ENCODE measurements at places on chromosomes 13 and 19. TPM values are rescaled to one million over a fixed set of nuclear protein-coding genes. Genes with fewer than 3 reads are reported as not detected.

ZNF480 gene
- 7.4 TPM for total RNA-seq

ATP4A gene
- total RNA-seq, result not detected

TRPC4 gene
- total RNA-seq, result 2.3 TPM

NCAN gene
- not detected for total RNA-seq

PAN3 gene
- 5.7 TPM for total RNA-seq

PEAK3 gene
- not detected for total RNA-seq

KLK4 gene
- not detected for total RNA-seq

DNA sequence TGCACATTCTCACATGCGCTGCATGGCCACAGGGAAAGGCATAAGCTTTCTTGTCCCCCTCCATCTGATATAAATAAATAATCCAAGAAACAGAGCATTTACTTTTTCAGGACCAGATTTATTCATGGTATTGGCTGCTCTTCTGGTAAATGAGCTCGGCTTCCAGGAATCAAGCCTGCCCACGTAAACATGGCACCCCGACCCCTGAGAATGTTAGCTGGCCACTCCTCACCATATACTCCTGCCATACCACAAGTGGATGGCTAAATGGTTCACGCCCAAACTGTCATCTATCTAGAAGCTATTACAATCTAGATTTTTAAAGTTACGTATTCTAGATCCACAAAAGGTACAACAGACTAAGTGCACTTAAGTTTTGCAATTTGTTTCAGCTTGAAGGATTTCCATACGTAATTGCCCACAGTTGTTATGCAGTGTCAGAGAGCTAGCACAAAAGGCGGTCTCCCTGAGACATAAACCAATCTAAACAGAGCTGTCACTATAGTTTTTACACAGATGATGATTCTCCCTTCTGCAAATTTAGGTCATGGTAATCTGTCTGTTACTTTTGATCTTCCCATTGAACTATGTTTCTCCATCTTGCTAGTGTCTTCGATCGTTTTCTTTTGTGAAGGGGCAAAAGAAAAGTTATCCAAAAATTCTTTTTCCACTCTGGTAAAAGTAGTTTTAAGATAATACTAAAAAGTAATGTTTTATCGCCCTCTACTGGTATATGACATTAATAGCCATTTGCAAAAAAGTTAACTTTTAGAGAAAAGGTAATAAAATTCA, 16.2 kb upstream of the FOXO1 start:
- DNase-seq, result peak; percentile 21

- no peak for DNase-seq
Observed at GRCh38 chr19:38145623-38146022, 78.4 kb downstream of the DPF1 start.

DNA sequence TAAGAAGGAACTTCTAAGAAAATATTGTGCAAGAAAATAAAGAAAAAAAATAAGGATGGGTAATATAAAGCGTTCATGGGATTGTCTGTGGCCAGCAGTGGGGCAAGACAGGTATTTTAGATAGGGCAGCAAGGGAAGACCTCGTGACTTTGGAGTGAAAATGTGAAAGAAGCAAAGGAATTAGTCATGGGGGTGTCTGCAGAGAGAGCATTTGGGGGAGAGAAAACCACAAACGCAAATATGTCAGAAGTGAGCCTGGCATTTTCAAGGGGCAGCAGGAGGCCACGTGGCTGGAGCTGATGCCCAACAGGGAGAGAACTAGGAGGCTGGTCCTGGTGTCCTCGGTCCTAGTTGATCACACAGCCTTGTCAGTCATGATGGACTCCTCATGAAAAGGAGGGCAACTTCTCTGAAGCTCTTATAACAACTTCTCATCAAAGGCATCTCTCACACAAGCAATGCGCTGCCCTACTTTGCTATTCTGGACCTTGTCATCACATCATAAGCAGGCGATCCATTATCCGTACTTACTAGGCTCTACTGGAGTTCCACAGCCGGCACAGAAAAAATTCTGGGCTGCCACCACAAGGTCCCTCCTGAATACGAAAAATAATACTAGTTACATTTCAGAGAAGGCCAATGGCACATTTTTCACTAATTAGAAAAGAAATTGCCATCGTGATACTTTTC, 31.0 kb downstream of the RUBCNL start:
- no peak for DNase-seq

DNA sequence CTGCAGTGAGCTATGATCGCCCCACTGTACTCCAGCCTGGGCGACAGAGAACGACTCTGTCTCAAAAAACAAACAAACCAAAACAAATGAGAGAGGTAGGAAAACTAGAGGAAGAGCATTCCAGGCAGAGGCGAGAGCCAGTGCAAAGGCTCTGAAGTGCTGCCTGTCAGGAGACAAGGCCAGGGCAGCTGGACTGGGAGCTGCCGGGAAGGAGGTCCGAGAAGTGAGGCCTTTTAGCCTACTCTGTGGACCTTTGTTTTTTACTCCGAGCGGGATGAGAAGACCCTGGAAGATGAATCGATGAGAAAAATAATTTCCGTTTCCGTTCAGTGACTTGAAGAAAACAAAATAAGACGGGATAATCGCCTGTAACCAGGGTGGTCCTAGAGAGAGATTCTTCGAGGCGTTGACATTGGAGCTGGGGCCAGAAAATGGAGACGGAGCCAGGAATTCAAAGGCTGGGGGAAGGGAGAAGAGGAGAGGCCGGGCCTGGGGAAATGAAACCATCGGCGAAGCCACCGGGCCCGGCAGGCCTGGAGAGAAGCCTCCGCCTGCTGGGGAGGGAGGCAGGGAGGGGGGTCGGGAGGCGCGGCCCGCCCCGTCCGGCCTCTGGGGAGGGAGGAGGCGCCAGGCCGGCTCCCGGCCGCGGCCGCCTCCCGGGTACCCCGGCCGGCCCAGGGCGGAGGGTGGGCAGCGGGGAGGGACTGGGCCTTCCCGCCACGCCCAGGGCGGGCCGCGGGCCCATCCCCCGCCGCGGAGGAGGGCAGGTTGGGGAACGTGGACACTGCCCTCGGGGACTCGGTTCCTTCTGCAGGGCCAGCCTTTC, 7.8 kb upstream of the SERTAD1 start:
- peak; percentile 96 for DNase-seq

- DNase-seq, result no peak
Observed at GRCh38 chr19:27892500-27892899, 1320.5 kb downstream of the UQCRFS1 start.

DNA sequence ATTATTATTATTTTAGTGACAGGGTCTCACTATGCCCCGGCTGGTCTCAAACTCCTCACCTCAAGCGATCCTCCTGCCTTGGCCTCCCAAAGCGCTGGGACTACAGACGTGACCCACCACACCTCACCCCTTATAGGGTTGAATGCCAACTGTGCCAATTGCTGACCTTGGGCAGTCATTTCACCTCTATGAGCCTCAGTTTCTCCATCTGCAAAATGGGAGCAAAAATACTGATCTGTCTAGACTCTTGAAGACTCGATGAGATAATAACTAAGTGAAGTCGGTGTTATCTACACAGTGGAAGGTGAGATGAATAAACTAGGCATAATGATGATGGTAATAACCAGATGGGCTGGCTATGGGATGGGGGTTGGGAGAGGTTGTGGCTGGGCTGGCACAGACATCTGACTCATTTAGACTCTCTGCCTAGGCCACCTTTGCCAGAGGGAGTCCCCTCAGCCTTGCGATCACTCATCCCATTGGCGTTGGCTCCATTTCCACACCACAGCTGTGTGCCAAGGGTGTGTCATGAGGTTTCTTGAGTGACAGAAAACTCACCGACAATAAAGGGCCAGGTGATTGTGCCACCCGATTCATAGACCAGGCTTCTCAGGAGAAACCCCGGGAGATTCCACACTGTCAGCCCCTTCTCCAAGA, at the start of gene CASP14:
Gene CASP14 (plus strand): TSS at position 596 of the 657 bp plus-strand sequence. CDS start 2,772 bp downstream, outside the sequence.
- DNase-seq, result no peak

GRCh38 chr13:60435762-60436374, 38.8 kb downstream of the TDRD3 start:
- DNase-seq, result no peak

DNA sequence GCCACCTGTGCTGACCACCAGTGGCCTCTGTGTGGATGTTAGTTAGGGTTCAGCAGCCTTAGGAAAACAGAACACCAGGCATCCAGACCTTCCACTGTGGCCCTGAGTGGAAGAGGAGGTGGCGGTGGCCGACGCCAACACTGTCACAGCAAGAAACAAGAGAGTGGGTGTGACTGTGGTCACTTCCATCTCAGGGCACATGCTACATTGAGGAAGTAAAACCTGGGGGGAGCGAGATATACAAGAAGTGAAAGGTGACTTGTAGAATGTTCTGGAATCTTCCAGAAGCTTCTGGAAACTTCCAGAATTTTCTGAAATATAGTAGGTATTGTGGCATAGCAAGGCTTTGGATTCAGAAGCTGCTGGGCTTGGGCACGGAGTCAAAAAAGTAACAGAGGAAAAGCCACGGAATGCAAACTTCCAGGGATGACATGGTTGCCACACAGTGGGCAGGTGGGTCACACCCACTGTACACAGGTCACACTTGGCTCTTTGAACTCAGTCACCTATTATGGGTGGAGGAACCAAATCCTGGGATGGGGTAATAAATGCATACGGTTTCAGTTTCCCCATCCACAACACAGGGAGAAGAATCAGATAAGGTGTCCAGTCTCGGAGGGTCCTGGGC, 24.3 kb downstream of the GNG7 start:
- DNase-seq, result no peak

- no peak for DNase-seq
Observed at GRCh38 chr13:25116044-25116443, 20.1 kb downstream of the PABPC3 start.

DNA sequence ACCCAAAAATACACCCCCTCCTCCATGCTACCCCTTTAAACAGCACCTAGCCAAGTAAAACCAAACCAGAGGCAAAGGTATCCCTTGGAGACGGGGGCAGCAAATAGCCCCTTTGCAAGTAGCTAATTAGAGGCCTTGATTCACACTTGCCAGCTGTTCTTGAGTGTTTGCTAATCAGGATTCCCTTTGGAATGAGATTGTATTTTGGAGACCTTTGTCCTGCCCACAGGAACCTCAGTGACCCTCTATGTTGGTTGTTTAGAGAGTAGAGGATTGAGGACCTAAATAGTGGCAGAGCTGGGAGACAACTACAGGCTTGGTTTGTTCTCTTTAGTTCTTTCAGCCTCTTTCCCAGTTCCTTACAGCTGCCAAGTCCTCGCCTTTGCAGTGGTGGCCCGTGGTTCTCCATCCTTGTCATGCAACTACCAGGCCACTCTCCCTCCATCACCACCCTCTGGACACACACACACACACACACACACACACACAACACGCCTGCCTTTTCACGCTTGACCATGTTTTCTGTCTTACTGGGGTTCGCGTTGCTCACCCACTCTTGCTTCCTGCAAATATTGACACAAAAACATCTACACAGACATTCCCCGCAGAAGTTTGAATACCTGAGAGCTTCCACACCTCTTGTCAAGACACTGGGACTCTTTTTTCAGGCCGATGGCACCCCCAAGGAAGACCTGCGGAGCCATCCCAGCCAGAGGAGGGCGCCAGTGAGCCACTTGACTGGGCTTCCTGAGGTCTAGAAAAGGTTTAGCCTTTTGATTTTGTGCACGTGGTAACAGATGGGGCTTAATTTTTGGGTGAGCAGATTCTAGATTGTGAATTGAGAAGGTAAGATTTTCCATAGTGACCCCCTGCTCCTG, 80.0 kb upstream of the GPR183 start:
- peak; percentile 31 for DNase-seq

GRCh38 chr13:31022928-31023530, 90.6 kb downstream of the TEX26 start:
- DNase-seq, result no peak

GRCh38 chr13:100694722-100695508, 20.3 kb upstream of the TMTC4 start:
- DNase-seq, result no peak

DNA sequence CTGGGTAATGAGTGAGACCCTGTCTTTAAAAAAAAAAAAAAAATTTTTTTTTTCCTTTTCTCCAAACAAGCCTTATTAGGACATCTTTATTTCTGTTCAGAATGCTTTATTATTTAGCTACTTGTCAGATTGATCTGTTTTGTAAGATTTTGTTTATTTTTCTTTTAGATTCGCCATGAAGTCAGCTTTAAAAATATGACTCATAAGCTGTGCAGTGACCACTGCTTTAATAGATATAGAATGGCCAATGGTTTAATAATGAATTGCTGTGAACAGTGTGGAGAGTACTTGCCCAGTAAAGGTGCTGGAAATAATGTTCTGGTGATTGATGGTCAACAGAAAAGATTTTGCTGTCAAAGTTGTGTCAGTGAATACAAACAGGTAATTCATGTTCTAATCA, 47.7 kb downstream of the ZMYM2 start:
- DNase-seq, result no peak

- no peak for DNase-seq
Observed at GRCh38 chr19:6761053-6761676, 6.1 kb downstream of the SH2D3A start.

- DNase-seq, result no peak
Observed at GRCh38 chr13:41680900-41681299, 223.6 kb downstream of the RGCC start.

GRCh38 chr13:89862691-89863036, 1484.8 kb upstream of the MIR17HG start:
- DNase-seq, result peak; percentile 20

DNA sequence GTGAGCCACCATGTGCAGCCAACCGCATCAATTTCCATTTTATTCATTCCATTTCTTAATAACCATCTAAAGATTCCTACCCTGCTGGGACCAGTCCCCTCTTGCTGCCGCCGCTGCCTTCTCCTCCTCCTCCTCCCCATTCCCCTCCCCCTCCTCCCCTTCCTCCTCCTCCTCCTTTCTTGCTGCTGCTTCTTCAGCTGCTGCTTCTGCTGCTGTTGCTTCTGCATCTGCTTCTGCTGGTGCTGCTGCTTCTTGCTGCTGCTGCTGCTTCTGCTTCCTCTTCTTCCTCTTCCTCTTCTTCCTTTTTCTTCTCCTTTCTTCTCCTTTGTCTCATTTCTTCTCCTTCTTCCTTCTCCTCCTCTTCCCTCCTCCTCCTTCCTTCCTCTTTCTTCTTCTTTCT, 20.0 kb upstream of the SPRYD7 start:
- no peak for DNase-seq

DNA sequence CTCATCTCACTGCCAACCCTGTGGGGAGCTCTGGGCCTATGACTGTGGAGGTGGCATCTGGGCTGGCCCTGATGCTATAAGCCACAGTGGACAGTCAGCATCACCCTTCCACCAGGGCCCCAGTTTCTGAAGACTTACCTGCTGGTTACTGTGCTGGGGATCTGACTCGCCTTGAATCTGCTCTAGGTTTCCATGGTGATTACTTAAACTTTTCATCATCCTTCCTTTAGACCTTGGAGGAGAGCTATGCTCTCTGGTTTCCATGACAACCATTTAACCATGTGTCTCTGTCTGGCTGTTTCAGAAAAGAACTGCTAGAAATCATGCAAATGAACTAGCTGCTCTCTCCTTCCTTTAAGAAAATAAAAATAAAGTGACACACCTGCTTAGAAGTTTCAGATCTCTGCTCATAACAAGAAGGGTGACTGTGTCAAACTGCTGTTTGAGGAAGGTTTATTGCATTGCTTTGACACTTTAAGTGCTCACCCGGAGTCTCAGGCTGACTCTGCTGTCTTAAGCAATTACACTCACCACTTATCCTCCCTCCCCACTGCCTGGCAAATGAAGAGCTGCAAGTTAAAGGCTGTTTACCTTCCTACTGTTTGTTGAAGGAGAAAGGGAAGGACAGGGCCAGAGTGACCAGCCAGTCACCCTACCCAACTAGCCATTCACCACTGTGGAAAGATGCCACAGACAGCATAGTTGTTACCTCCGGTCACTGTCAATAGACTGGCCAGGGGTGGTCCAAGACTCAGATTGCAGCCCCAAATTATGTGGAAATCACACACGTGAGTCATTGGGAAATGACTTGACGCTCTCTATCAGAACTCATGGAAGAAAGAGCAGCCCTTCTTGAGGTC, 87.6 kb downstream of the HSPH1 start:
- DNase-seq, result no peak
